ENCODE measurements at places on chromosomes 3 and 15. TPM values are rescaled to one million over a fixed set of nuclear protein-coding genes. Genes with fewer than 3 reads are reported as not detected.

RARRES1 gene
- 35.1 TPM for total RNA-seq

DNA sequence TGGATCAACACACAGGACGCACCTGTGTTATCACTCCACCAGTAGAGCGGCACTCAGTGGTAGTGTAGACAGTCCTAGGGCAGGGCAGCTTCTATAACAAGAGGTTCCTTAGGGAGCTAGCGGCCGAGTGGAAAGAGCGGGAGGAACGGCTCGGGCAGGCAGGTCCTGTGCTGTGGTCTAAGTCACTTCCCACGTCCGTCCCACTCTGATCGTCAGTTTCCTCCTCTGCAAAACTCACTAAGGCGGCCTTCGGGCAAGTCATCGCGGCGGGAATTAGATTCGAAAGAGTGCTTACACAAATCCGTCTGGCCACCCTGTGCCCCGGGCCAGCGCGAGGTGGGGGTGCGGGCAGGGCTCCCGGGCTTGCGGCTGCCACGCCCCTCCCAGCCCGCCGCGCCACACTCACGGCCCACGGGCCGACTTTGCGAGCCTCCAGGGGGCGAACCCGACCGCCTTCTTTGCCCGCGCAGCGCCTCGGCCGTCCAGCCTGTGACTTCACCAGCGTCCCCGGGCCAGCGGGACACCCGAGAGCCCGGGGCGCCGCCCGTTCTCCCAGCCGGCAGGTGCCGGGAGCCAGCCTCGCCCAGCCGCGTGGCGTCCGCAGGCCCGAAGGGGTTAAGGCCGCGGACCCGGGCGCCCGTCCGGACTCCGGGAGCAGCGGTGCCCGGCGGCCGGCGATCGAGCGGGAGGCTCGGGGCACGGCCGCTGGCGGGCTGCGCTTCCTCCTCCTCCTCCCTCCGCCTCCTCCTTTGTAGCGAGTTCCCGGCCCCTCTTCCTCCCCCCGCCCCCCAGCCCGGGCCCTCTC is 416 bp upstream of the CORO2B start:
- H3K4me3 ChIP-seq, result peak overlapping the region; percentile 83
- peaks cover 34% of the 10 kb centered on the region for H3K4me1 ChIP-seq
- no peaks in the 10 kb centered on the region for H3K27me3 ChIP-seq
- H3K36me3 ChIP-seq, result no peaks in the 10 kb centered on the region

DNA sequence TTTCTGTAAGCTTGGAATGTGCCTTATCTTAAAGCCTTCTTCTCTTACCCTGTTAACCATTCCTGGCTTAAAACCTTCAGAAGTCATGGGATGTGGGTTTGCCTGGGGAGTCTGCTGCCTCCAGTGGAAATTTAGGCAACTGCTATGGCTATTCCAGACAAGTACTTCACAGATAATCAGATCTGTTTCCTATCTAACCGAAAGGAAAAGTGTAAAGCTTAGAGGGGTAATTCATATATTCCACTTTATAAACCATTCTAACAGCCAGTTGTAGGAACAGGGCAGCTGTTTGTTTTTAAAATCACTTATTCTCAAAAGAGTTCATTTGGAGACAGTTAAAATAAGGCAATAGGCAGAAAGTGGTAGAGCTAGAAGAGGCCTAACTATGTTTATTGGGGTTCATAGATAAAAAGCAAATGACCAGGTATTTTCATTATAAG is 219.9 kb downstream of the TCF12 start:
- H3K27ac ChIP-seq, result no peak overlapping the region
- H3K36me3 ChIP-seq, result no peaks in the 10 kb centered on the region
- no peaks in the 10 kb centered on the region for H3K27me3 ChIP-seq
- no peak overlapping the region for H3K4me3 ChIP-seq

- H3K27ac ChIP-seq, result no peak overlapping the region
- no peak for DNase-seq
- H3K4me1 ChIP-seq, result no peaks in the 10 kb centered on the region
- H3K4me3 ChIP-seq, result no peak overlapping the region
Measured at GRCh38 chr15:40823572-40824343, 4.8 kb downstream of the PPP1R14D start.

Measured in esophagus muscularis mucosa (tissue), 4 donors.